Right renal cortex interstitium (tissue), 3 donors: ENCODE measurements at places on chromosomes 4 and X.

GRCh38 chrX:74461384-74461783 lies 40.1 kb downstream of the SLC16A2 start:
- no peak for DNase-seq

GRCh38 chr4:42490015-42490414 lies 92.7 kb downstream of the SHISA3 start:
- no peak for DNase-seq

- no peak for DNase-seq
Observed at GRCh38 chrX:120242813-120243212, 7.8 kb upstream of the ZBTB33 start.

- no peak for DNase-seq
Observed at GRCh38 chr4:147707892-147708672, 23.8 kb upstream of the ARHGAP10 start.

DNA sequence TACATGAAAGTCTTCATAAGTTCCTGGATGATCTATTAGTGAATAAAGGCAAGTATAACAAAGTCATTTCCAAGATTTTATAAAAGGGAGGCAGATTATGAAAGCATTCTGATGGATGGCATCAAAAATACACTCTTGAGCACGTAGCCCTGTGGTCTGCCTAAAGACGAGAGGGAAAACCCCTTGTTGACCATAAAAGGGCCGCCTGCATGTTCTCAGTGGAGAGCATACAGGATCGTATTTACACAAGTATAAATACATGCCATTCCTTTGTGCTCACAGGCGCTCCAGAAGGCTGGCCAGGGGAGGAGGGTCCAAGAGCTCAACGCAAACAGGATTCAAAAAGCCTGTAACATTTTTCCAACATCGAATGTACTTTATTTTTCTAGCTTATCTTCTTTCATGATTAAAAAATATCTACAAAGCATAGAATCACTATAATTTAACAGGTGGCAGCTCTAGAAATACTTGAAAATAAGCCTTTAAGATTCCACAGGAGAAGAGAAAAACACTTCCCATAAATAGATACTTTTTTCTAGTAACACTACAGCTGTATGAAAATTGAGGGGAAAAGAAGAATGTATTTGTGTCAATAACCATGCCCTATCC lies 29.6 kb downstream of the PDGFC start:
- DNase-seq: no peak
